SJCRH30 (cell line): ENCODE measurements at places on chromosomes 7 and 10.
A peak's percentile ranks its signal among the peaks of the same experiment; 100 is the strongest.

DNA sequence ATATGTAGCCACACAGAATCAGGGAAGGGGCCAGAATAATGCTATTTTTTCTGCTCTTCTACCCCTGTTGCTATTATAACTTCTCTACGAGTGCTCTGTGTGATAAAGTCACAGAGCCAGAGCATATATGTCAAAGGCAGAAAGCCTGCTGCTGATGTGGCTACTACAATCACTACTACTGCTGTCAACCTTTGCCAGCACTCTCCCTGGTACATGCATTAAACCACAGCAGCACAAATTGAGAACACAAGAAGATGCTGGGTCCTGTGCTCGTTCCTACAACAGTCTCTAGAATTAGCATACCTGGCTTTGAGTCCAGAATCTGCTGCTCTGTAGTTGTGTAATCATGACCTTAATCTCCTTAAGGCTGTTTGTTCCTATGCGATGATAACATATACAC, 108.6 kb downstream of the SEMA3A start:
- peaks cover 17% of the 10 kb centered on the region for H3K4me1 ChIP-seq
- H3K27ac ChIP-seq, result peak overlapping the region; percentile 4; the same call in 1 of the 2 replicates
- H3K27me3 ChIP-seq, result no peaks in the 10 kb centered on the region
- DNase-seq, result peak; percentile 14

- H3K27ac ChIP-seq, result no peak overlapping the region
- no peak for DNase-seq
- H3K36me3 ChIP-seq, result no peaks in the 10 kb centered on the region
- peak overlapping the region; percentile 59 for H3K4me3 ChIP-seq
These were observed 1.6 kb downstream of the SPOCK2 start for GRCh38 chr10:72086466-72087391.

DNA sequence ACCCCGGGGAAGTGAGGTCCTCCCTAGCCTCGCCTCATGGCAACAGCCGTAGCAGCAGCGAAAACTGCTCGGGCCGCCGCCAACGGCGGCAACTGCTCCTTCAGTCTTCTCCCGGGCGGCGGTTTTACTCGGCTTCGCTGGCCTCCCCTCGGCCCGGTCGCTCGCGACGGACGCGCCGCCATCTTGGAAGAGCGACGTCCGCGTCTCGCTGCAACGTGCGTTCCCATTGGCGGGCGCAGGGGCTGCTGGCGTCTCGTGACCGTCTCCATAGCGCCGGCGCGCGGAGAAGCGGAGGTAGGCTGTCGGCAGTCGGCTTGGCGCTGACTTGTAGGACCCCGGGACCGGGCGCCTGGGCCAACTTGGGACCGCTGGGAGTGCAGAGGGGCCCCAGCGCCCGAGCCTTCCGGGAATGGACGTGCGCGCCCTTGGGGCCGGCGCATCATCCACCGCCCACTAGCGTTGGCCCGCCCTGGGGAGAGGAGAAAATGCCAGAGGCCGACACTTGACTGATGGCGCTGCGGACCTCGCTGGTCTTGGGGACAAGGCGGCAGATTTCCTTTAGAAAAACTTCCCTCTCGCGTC, at the start of gene SNX13:
SNX13 (minus strand) TSS at position 193 of the 582 bp plus-strand sequence. CDS start 199 bp downstream, outside the sequence.
- no peaks in the 10 kb centered on the region for H3K36me3 ChIP-seq
- peaks cover 7% of the 10 kb centered on the region for H3K4me1 ChIP-seq
- no peaks in the 10 kb centered on the region for H3K27me3 ChIP-seq
- peak within 1 kb of the TSS; percentile 74 for H3K27ac ChIP-seq
- H3K4me3 ChIP-seq, result peak within 1 kb of the TSS; percentile 78

- H3K4me1 ChIP-seq, result peaks cover 25% of the 10 kb centered on the region
- H3K4me3 ChIP-seq, result no peak overlapping the region
- DNase-seq, result no peak
- no peak overlapping the region for H3K27ac ChIP-seq
These were observed 181.7 kb downstream of the SRPK2 start for GRCh38 chr7:105206985-105207384.

DNA sequence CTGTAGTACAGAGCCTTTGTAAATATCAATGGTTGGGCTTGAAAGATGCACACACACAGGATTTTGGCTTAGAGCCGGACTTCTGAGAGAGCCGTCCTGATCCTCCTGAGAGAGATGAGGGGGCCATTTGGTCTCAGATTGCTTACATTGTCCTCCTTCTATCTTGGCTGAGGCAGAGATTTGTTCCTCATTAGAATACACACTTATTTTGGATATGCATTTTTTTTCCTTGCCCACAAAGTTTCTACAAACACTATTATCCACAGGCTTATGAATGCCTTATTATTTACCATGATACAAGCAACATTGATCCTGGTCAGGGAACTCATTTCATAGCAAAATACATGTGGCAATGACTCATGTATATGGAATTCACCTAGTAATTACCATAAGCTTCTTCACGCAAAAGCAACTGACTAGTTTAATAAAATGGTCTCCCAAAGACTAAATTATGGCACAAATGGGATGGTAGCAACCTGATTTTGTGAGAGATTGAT, 175.3 kb downstream of the MDFIC start:
- H3K27ac ChIP-seq, result peak overlapping the region; percentile 83
- no peaks in the 10 kb centered on the region for H3K27me3 ChIP-seq
- no peaks in the 10 kb centered on the region for H3K36me3 ChIP-seq
- peak; percentile 82 for DNase-seq
- H3K4me3 ChIP-seq, result no peak overlapping the region

DNA sequence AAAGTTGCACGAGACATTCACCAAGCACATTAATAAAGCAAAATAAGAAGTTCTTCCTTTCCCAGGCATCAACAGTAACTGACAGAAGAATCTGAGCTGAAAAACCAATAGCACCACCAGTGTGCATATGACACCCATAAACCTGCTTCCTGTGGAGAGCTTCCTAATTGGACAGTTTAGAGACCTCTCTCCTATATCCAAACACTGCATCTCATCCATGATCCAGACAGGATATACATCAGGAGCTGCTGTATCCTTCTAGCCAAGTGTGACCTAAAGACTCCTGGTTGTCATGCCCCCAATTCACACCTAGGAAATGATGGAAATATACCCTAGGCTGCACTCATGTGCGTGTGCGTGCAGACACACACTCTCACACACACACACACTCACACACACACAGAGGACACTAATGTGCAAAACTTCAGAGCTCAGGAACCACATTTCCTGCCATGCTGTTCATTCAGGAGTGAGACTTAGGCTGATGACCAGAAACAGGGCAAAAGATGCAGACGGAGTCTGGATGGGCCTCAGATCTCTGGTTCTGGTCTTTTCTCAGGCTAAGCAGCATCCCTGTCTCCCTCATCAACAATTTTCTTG, 58.0 kb downstream of the MAP3K8 start:
- no peak overlapping the region for H3K4me3 ChIP-seq
- no peak for DNase-seq
- no peaks in the 10 kb centered on the region for H3K36me3 ChIP-seq
- no peaks in the 10 kb centered on the region for H3K4me1 ChIP-seq
- no peaks in the 10 kb centered on the region for H3K27me3 ChIP-seq

DNA sequence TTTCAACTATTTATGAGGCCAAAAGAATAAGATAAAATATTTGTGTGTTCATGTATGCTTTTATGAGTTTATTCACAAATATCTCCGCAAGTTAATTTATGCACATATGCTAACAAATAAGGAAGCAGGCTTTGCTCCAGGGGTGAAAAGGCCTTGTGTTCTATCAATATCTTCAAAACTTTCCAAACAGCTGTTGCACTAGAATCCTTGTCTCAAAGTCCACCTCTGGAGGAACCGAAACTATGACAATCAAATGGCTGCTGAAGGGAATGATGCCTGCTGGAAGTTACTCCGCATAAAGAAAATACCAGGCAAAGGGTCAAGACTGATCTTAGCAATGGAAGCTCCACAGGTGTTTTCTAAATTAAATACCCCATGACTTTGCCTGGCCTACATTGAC, 145.0 kb upstream of the GHITM start:
- H3K27ac ChIP-seq, result no peak overlapping the region
- no peaks in the 10 kb centered on the region for H3K36me3 ChIP-seq
- DNase-seq, result no peak
- no peak overlapping the region for H3K4me3 ChIP-seq
- H3K4me1 ChIP-seq, result no peaks in the 10 kb centered on the region

- no peak overlapping the region for H3K27ac ChIP-seq
- H3K4me1 ChIP-seq, result no peaks in the 10 kb centered on the region; the same call in 1 of the 2 replicates
- H3K4me3 ChIP-seq, result no peak overlapping the region
- no peaks in the 10 kb centered on the region for H3K36me3 ChIP-seq
- DNase-seq, result no peak
These were observed 28.9 kb downstream of the OAT start for GRCh38 chr10:124389613-124390361.

GRCh38 chr10:79391231-79392019, 44.2 kb downstream of the PPIF start:
- H3K27ac ChIP-seq, result no peak overlapping the region
- peaks cover 61% of the 10 kb centered on the region for H3K36me3 ChIP-seq
- DNase-seq, result peak; percentile 1
- no peak overlapping the region for H3K4me3 ChIP-seq
- no peaks in the 10 kb centered on the region for H3K27me3 ChIP-seq
- H3K4me1 ChIP-seq, result no peaks in the 10 kb centered on the region

GRCh38 chr10:81961451-81962184, 86.6 kb downstream of the NRG3 start:
- H3K4me1 ChIP-seq, result no peaks in the 10 kb centered on the region
- H3K4me3 ChIP-seq, result no peak overlapping the region
- no peaks in the 10 kb centered on the region for H3K36me3 ChIP-seq
- no peak for DNase-seq
- H3K27me3 ChIP-seq, result no peaks in the 10 kb centered on the region

DNA sequence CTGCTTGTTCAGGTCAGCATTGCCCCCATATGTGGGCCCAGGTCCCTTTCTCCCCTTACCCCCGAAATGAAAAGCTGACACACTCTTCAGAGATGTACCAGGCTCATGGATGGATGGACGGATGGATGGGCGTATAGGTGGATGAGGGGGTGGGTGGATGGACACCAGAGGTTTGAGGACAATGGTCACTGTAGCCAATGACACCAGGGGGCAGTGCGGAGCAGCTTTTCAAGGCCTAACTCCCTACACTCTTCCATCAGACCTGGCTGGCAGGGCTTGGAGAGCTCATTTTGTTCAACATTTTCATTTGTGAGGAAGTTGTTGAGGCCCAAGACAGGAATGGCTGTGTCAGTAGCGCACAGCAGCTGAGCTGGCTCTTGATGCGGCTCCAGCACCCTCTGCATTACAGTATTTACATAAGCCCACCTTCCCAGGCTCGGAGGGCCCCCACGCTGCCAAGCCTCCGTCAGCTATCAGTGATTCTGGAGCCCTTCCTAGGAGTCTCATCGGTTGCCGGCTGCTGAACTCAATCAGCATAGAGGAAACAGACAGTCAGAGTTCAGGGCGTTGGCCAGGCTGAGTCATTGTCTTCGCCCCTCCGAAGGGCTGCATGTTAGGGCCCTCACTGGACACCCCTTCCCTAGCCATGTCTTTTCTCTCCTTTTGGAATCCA, 11.6 kb upstream of the FFAR4 start:
- H3K4me3 ChIP-seq, result peak overlapping the region; percentile 45
- peak overlapping the region; percentile 61 for H3K27ac ChIP-seq

DNA sequence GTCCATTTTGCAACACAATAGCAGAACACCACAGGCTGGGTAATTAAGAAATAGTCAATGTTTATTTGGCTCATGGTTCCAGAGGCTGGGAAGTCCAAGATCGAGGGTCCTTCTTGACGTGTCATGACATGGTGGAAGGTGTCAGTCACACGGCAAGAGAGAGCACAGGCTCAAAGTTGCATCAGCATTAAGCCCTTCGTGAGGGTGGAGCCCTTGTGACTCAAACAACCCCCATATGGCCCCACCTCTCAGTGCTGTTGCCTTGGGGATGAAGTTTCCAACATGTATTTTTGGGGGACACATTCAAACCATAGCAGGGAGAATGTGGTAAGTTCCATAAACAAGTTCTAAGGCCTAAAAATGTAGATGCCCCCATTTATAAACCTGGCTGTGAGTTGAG, 24.6 kb upstream of the GTPBP4 start:
- no peaks in the 10 kb centered on the region for H3K27me3 ChIP-seq
- H3K27ac ChIP-seq, result no peak overlapping the region
- no peak overlapping the region for H3K4me3 ChIP-seq
- DNase-seq, result no peak
- H3K36me3 ChIP-seq, result no peaks in the 10 kb centered on the region
- no peaks in the 10 kb centered on the region for H3K4me1 ChIP-seq

DNA sequence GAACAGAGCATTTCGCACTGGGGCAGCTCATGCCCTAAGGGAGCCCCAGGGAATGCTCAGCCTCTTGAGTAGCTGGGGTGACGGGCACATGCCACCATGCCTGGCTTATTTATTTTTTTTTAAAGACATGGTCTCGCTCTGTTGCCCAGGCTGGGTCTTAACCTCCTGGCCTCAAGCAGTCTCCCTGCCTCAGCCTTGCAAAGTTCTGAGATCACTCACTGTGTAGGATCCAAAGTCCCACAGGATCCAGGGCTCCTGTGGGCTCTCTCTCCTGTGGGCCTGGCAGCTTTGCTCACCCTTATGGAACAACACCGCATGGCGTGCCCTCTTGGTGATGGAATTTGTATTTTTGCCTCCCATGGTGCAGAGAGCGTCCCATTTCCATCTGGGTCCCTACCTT, 34.0 kb downstream of the TMEM120A start:
- no peak overlapping the region for H3K27ac ChIP-seq
- peaks cover 42% of the 10 kb centered on the region for H3K36me3 ChIP-seq
- H3K27me3 ChIP-seq, result no peaks in the 10 kb centered on the region
- no peak for DNase-seq

GRCh38 chr7:53111031-53111430, 75.6 kb downstream of the POM121L12 start:
- DNase-seq, result peak; percentile 12
- H3K4me3 ChIP-seq, result no peak overlapping the region
- H3K4me1 ChIP-seq, result no peaks in the 10 kb centered on the region
- H3K36me3 ChIP-seq, result no peaks in the 10 kb centered on the region

DNA sequence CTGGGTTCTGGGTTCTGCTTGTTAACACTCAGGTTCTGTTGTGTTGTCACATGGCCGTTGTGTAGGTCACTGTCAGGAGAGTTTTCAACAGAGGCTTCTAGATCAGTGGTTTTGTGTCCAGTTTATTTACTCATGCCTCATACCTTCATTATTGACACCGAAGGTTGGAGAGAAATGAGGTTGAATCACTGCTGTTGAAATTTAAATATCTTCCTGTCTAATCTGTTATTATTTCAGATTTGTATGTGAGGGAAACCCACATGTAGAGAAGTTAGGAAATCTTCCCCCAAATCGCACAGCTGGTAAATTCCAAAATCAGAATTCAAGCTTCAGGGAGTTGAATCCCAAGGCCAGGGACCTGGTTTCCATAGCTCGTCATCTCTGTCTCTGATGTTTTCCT, 28.3 kb upstream of the KLF6 start:
- peaks cover 9% of the 10 kb centered on the region for H3K4me1 ChIP-seq
- H3K4me3 ChIP-seq, result no peak overlapping the region
- H3K36me3 ChIP-seq, result no peaks in the 10 kb centered on the region

DNA sequence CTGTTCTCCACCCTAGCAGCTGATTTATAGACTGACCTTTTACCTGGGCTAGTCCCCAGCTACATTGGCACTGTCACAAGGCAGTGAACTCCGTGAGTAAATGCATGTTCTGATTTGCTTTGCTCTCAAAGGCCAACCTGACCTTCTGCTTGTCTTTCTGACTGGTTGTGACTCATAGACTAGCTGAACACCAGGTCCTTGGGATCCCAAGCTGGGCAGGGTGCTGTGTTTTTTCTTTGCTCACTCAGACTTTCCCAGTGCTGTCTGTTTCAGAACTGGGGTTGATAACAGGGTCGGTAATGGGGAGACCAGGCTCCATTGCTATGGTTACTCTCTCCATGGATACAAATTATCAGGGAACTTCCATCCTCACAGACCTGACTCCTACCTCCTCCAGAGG, 35.0 kb downstream of the EVX1 start:
- no peak for DNase-seq
- no peaks in the 10 kb centered on the region for H3K27me3 ChIP-seq
- H3K4me3 ChIP-seq, result no peak overlapping the region
- H3K27ac ChIP-seq, result no peak overlapping the region
- H3K36me3 ChIP-seq, result no peaks in the 10 kb centered on the region
- no peaks in the 10 kb centered on the region for H3K4me1 ChIP-seq
